CD4-positive, alpha-beta T cell treated with Interleukin-6 at 100 ng/mL for 8 hours (primary cell): ENCODE measurements at places on chromosomes 11 and 22.
A peak's percentile ranks its signal among the peaks of the same experiment; 100 is the strongest.

GRCh38 chr11:35402751-35403660 lies 16.4 kb downstream of the SLC1A2 start:
- no peak for DNase-seq

- DNase-seq = no peak
Measured at GRCh38 chr11:77596626-77597025, 6.9 kb downstream of the AQP11 start.

DNA sequence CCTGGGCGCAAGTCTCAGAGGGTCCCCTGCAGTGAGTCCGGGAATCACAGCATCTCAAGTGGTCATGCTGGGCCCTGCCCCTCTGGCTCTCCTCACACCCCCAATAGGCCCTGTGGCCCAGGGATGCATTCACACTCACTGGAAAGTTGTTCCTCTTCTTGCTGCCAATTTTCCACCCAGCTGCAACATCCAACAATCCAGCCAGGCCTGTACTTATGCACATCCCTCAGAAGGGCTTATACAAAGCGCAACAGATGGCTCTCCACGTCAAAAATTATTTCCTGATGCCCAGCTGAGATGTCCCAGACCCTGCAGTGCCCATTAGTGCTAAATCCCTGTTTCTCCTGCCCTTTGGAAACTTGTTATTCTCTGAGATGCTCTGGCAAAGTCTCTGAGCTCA lies 407.8 kb upstream of the NARS2 start:
- no peak for DNase-seq

- no peak for DNase-seq
Measured at GRCh38 chr11:32494629-32495028, 59.3 kb upstream of the WT1 start.

GRCh38 chr11:56890584-56891305 lies 98.0 kb upstream of the OR5AK2 start:
- no peak for DNase-seq

- no peak for DNase-seq
Measured at GRCh38 chr22:26513838-26514237, 1.6 kb upstream of the TFIP11 start.

- DNase-seq = no peak
Measured at GRCh38 chr22:35170716-35171697, 86.3 kb upstream of the HMGXB4 start.

GRCh38 chr11:1158681-1159487 lies 1.1 kb downstream of the MUC5AC start:
- DNase-seq = no peak

- DNase-seq = no peak
Measured at GRCh38 chr11:34957206-34957605, 40.8 kb downstream of the PDHX start.

GRCh38 chr22:33841281-33842005 lies 78.8 kb downstream of the LARGE1 start:
- DNase-seq = no peak

GRCh38 chr11:10108915-10109680 lies 184.9 kb downstream of the SBF2 start:
- DNase-seq = no peak

DNA sequence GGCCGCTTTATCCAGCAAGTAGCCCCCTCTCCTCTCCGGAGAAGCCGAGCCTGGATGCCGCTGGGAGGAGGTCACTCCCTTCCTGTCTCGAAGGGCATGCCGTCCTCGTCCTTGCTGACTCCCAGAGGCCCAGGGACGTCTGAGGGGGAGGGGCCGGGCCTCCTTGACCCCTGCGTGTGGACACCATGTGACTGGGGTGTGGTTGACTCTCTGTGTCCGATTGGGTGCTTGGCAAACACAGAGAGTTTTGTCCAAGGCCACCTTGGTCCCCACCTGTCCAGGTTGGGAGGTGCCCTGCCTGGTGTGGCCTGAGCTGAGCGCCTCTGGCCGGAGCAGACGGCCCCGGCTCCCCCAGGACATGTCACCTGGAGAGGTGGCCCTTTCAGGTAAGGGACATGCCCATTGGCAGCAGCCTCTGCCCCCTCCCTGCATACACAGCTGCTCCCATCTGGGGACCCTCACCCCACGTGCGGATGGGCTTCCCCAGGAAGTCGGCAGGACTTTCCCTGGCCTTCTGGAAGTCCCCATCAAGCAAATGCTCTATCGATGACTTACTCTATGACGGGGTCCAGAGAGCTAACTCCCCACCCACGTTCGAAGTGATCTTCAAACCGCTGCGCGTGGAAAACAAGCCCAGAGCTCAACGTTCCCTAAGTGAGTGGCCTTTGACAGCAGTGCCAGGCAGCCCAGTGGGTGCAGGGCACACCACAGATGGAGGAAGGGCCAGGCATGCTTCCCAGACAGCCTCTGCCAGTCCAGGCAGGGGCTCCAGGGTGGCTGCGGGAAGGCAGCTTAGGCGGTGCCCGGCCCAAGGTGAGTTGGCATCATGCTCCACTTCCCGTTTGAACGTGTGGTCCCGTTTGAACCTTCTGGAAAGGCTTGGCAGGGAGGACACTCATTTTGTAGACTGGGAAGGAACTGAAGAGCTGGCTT lies at the start of gene SMIM38:
SMIM38 (plus strand) TSS at position 634 of the 933 bp plus-strand sequence. CDS start 1,912 bp downstream, outside the sequence.
- DNase-seq = no peak

GRCh38 chr22:27561286-27561904 lies 240.2 kb downstream of the MN1 start:
- no peak for DNase-seq

DNA sequence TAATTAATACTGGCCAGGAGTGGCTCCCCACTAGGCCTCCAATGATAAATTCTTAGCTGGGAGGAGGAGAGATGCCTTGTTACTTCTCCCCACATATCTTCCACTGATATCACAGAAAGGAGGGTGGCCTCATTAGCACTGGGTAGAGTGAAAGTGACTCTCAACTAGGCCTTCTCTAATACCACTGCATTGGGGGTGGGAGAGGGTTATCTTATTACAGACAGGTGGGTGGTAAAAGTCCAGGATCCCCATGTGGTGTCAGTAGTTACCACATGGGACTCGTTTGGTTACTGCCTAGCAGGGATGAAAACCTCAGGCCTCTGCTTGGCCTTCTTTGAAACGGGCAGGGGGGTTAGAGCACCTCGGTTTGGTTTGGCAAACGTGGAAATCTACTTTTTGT lies 167.3 kb downstream of the UVRAG start:
- no peak for DNase-seq

DNA sequence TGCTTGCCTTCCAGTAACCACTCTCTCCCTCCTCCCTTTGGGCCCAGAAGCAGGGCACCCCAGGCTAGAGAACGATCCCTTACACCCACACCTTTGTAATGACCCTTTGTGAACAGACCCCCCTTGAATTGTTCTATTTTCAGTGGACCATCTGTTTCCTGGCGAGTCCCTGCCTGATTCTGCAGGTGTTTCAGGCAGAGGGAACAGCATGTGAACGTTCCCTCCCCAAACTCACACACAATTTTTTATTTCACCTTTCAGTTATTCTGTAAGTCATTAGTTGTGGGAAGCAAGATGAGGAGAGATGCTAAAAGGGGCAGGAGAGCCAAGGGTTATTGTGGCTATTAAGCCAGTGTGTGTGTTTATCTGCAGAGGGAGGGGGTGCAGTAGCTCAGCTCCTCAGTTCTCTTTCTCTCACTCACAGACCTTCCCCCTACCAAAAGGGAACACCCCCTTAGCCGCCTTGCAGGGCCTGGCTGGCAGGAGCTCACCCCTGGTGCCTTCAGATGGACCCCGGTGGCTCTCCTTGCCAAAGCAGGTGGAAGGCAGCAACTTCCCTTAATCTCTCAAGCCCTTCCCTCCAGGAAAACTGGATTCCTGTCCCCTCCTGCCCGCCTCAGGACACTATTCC lies 64.8 kb upstream of the SPON1 start:
- DNase-seq = no peak

GRCh38 chr11:3056296-3057068 lies 741 bp downstream of the CARS1 start:
- no peak for DNase-seq

GRCh38 chr11:106395716-106396349 lies 318.4 kb downstream of the AASDHPPT start:
- no peak for DNase-seq

DNA sequence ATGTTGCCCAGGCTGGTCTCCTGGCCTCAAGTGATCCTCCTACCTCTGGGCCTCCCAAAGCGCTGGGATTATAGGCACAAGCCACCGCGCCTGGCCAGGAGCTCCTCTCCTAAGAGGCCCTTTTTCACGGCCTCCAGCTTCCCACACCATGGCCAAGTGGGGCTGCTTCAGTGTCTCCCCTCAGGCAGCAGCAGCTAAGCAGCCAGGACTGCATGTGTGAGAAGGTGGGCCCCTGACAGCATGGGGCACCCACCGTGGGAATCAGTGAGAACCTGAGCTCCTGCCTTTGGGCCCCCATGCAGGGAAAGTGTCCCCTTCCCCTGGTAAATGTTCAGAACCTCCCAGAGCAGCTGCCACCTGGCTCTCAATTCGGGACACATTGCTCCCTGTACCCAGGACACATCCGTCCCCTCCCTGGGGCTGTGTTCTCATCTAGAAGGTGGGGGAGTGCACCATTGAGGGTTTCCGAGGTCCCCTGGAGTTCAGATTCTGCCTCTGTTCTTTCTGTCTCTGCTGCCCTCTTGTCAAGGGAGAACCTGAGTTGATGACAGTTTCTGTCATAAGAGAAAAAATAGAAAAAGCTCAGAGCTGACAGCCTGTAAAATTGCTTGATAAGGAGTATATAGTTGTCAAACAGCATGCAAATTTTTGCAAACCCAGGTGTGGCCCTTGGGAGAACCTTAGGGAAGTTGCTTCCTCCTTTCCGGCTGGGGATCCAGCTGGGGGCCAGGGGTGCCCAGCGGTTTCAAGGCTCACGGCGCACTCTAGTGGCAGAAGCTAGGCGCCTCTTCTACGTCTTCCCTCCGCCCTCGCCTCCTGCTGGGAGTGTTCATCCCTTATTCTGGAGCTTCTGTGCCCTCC lies 29.7 kb downstream of the FAM83F start:
- DNase-seq = peak; percentile 53

GRCh38 chr11:129724866-129725265 lies 90.8 kb upstream of the TMEM45B start:
- DNase-seq = no peak

DNA sequence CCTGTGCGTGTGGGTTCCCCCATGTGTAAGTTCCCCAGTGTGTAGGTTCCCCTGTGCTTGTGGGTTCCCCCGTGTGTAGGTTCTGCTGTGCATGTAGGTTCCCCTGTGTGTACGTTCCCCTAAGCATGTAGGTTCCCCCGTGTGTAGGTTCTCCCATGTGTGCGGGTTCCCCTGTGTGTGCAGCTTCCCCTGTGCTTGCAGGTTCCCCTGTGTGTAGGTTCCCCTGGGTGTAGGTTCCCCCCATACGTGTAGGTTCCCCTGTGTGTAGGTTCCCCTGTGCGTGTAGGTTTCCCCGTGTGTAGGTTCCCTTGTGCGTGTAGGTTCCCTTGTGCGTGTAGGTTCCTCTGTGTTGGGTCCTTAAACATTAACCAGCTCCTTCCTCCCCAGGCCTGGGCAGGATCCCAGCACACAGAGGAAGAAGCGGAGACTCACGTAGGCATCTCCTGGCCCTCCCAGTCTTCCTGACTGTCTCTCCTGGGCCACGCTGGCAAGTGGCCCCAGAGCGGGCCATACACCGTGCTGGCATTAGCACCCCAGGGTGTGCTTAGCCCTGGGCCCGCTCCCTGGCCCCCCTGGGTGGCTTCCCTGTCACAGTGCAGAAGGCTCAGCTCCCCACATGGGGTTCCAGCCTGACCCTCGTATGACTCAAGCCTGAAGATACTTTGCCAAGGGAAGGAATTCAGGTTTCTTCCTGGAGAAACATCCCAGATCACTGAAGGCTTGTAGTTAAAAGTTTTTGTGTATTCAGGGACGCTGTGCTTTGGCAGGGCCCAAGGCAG lies 2.8 kb upstream of the GRAMD4 start:
- DNase-seq = no peak

GRCh38 chr11:96162816-96163499 lies 180.0 kb downstream of the MAML2 start:
- no peak for DNase-seq

DNA sequence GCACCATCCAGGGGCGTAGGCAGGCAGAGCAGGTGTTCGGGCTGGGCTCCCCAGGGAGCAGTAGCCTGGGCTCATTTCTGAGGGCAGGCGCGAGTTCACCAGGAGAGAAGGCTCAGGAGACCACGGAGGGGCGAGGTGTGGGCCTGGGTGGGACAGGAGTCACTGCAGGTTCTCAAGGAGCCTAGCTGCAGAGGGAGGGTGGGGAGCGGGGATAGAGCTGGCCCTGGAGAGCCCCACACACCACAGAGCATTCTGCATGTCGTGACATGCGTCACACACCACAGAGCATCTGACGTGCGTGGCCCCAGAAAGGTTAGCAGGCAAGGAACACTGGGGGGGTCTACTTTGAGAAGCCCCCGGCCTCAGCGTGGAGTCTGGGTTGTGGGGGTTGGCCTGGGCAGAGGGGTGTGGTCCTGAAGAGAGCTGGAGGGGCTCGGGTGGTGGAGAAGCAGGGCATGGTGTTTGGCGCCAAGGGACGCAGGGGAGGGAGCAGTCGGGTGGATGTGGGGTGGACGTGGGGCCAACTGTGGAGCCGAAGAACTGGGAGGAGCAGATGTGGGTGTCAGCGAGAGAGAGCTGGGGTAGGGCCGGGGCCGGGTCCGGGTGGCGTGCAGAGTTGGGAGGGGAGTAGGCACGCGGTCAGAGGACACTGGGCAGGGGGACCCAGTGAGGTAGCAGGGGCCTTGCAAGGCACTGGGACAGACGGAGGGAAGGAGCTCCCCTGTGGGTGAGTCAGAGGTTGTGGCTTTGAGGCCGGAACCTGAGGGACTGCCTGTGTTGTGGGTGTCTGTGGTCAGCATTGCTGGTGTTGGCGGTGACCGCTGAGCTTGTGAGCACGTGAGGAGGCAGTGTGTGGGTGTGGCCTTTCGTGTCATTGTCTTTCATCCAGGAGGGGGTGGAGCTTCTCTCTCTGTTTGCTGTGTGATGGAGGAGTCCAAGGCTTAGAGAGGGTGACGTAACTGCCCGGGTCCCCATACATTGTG lies 25.5 kb downstream of the CTTN start:
- no peak for DNase-seq

GRCh38 chr11:16347928-16348685 lies 8.2 kb downstream of the SOX6 start:
- DNase-seq = no peak

GRCh38 chr22:22770280-22770871 lies 117.2 kb upstream of the IGLL5 start:
- peak; percentile 34 for DNase-seq

DNA sequence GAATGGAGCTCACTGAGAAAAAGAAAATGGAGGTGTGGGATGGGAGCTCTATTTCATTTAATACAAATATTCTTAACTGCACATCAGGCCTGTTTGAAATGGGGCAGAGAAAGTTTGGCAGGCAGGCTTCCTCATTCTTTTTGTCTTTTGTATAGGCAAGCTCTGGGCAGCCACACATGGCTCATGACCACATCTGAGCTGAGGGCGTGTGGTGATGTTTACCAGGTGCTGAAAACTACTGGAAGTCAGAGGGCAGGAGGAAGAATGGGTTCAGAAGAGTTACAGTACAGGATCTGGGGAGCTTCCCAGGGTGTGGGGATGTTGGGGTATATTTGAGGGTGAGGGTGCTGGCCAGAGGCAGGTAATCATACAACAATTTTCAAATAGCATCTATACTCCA lies 66.3 kb upstream of the NAV2 start:
- DNase-seq = no peak
